ENCODE measurements at places on chromosomes 12 and 14.
A peak's percentile ranks its signal among the peaks of the same experiment; 100 is the strongest.

GRCh38 chr12:79848339-79848738, 86.6 kb downstream of the PPP1R12A start:
- DNase-seq: no peak

- DNase-seq: no peak
These were observed 2.7 kb upstream of the SAMD4A start for GRCh38 chr14:54564071-54564867.

DNA sequence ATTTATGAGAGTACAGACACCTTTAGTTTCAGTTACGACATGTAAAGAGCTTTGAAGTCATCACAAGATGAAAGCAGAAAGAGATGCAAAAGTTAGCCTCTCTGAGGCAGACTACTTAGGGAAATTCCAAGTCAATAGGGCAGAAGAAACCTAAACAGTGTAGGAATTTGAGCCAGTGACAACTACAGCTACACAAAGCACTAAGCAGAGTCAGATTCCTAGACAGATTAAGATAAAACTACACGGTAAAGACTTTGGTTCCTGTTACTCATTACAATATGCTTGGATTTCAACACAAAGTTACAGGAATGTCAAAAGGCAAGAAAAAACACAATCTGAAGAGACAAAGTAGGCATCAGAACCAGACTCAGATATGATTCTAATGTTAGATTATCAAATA, 1302.3 kb downstream of the FSCB start:
- DNase-seq: no peak

DNA sequence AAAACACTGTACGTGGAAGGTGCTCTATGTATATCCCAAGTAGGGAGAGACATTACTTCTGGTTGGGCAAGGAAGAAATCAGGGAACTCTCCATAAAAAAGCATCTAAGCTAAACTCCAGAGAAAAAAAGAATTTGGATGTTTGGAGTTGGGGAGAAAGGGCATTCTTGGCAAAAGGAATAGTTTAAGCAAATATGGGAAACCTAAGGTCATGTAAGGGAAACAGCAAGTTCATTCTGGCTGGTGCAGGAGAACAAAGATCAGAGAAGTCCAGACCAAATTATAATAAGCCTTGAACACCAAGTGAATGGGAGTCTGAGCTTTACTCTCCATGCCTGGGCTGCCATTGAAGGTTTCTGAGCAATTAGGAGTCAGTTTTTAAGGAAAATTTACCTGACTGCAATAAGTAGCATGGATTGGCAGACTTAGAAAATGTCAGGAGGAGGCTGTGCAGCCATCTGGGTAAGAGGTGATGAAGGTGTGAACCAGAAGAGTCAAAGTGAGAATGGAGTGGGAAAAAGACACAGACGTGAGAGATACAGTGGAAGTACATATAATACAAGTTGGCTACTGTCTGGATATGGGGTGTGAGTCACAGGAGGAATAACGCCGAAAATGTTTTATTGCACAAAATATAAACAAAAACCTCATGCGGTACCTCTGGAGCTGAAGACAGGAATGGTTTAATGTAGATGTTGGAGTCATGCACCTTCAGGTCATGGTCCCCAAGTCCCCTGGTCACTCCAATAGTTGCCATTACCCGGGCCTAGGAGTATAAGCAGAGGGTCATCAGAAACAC, 222.6 kb downstream of the MON2 start:
- no peak for DNase-seq

DNA sequence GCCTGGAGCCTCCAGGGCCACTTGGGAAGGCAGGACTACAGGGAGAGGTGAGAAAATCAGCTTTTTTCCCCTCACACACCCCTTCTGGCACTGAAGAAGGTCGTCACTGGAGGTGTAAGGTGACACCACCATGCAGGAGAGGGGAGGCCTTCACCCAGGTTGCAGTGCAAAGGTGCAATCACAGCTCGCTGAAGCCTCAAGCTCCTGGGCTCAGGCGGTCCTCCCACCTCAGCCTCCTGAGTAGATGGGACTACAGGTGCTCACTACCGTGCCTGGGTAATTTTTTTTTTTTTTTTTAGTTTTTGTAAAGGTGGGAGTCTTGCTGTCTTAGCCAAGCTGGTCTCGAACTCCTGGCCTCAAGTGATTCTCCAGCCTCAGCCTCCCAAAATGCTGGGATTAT, 93.6 kb downstream of the TNFAIP2 start:
- no peak for DNase-seq

DNA sequence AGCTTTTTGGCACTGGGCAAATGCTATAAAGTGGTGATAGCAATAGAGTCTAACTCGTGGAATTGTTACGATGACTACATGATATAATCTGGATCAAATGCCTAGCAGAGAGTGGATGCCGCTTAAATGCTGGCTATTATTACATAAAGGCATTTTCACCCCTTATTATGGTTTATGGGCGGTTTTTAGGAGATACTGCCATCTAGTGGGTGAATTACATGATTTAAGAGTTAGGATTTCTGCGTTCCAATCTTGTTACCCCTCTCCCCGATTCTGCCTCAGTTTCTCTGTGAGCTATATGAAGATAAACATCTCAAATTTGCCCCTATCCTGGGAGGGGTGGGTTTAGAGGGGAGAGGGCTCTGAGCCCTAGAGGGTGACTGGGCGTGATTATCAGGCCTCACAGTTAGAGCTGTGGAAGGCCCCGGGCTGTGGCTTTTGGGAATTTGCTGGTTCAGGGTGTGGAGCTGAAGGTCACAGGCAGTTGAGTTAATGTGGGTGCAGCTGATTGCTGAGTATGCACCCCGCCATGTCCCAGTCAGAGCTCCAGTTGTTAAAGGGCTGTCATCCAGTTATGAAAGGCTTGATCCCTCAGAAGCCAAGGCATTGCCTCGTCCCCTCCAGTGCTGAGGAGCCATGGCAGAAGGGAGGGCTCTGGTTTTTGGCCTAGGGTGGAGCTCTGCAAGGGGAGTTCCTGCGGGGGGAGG, 14.4 kb downstream of the CLSTN3 start:
- no peak for DNase-seq

- DNase-seq: no peak
These were observed 45.5 kb downstream of the ACADS start for GRCh38 chr12:120771097-120771496.

- DNase-seq: no peak
These were observed 66.1 kb upstream of the DUSP6 start for GRCh38 chr12:89418228-89418910.

- no peak for DNase-seq
These were observed 185.4 kb downstream of the ALG10B start for GRCh38 chr12:38501991-38502390.

DNA sequence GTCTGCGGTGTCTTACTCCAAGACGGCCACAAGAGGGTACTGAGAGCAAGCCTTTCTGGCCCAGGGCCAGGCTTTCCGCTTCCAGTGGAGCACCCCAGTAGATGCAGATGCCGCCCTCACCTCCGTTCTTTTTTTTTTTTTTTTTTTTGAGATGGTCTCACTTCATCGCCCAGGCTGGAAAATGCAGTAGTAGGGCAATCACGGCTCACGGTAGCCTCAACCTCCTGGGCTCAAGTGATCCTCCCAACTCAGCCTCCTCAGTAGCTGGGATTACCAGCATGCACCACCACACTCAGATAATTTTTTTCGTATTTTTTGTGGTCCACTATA, 5.6 kb upstream of the LBHD2 start:
- DNase-seq: peak; percentile 81

GRCh38 chr14:102097441-102098135, 10.7 kb upstream of the HSP90AA1 start:
- DNase-seq: no peak

DNA sequence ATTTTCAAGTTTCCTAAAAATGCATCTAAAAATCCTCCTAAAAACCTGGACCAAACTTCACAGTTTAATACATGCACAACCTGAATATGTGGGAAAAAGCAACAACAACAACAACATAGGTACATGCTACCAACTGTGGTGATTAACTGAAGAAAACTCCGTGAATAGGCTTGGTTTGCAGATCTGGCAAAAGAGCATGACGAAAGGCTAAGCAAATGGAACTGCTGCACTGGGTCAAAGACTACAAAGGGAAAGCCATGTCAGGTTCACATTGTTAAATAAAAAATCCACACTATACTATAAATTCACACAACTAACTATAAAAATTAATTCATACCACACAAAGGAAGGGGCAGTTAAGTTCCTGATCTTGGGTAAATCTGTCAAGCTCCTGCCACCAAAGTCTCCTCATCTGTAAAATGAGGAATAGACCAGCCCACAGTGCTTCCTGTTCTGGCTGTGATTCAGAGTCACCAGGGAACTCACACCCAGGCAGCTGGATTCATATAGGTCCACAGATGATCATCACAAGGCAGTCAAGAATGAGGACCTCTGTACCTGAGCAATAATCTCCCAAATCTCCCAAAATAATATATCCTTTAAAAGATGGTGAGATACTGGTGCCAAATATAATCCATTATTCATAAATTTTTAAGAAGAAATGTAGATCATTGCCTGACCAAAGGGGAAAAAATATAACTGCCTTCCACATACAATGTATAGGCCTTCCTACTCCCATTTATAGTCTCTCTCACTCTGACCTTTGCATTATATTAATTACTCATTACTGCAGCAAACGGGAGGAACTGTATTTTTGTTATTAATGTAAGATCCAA, 7.0 kb downstream of the CORO1C start:
- DNase-seq: no peak

- DNase-seq: no peak
These were observed 215.6 kb upstream of the ATP2B1 start for GRCh38 chr12:89924191-89924590.

DNA sequence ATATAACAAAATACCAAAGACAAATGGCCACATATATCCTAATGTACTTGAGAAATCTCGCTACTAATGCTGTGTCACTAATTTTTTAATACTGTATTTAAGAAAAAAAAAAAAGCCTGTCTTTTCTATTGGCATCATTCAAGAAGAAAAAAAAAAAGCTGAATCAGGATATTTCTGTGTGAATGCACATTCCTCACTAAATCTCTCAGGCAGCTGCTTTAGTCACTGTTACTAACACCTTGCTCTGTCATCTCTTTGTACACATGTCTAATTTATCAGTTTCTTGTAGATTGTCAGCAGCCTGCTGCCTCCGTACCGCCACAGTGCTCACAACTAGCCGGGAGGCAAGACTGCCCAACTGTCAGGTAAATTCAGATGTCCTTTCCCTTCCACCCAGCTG, 32.0 kb upstream of the FGD4 start:
- DNase-seq: no peak

DNA sequence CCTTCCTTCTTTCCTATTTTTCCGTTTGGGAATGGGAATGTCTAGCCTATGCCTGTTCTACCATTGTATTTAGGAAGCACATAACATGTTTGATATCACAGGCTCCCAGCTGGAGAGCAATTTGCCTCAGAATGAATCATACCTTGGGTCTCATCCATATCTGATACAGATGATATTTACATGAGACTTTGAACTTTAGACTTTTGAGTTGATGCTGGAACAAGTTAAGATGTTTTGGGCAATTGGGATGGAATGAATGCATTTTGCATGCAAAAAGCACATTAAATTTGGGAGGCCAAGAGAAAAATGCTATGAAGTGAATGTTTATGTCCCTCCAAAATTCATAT, 61.9 kb upstream of the BEGAIN start:
- DNase-seq: no peak

DNA sequence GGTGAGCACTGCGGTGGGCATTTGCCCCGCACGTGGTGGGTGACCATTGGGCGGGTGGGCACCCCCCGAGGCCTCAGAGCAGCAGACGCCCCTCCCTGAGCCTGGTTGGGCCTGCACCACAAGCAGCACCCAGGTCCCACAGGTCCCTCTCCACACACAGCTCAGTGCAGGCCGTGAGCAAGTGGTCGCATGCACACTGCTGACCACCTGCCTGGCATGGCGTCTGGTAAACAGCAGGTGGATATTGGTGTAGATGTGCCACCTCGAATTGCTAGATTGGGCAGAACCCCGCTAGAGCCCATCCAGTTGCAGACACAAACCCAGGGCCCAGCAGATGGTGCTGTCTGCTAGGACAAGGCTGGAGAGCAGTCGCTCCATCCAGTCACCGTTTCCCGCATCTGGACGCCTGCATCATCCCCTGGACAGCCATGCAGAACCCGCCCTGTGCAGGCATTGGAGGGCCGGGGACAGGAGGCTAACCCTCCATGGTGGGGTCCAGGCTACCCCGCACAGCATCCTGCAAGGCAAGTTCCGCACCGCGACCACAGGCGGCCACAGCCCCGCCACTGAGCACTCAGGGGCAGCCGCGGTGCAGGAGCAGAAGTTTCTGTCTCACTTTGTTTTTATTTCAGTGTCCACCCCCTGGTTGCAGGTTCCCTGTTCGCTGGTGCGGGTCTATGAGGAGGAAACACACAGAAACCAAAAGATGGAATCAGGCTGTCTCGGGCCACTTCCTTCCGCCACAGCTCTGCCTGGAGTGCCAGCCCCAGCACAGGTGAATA, 45.6 kb upstream of the RIMBP2 start:
- peak; percentile 69 for DNase-seq

GRCh38 chr12:131047789-131048610, 94.3 kb downstream of the ADGRD1 start:
- peak; percentile 80 for DNase-seq

DNA sequence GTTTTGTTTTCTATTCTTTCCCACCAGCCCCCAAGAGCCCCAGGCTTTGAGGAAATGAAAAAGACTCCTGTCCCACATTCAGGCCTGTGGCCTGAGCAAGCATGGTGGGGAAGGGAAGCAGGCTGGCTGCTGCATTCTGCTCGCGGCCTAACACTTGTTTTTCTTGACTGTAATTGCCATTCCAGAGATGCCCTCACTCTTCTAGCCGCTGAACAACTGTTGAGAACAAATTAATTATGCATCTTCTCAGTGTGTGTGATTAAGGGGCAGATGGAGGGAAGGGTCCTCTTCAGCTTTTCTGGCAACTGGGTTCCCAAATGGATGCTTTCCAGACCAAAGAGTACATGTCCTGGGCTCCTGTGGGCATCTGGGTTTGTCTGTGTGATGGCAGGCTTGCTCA, 43.3 kb downstream of the ADCK1 start:
- DNase-seq: no peak

DNA sequence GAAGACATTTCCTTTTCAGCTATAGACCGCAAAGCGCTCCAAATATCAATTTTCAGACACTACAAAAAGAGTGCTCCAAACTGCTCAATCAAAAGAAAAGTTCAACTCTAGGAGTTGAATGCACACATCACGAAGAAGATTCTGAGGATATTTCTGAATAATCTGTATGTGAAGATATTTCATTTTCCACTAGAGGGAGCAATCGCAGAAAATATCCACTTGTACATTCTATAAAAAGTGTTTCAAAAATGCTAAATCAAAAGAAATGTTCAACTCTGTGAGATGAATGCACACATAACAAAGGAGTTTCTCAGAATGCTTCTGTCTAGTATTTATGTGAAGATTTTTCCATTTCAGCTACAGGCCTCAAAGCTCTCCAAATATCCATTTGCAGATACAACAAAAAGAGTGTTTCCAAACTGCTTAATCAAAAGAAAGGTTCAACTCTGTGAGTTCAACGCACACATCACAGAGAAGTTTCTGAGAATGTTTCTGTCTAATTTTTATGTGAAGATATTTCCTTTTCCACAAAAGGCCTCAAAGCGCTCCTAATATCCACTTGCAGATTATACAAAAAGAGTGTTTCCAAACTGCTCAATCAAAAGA, 643.8 kb upstream of the ALG10B start:
- DNase-seq: no peak
